ENCODE measurements at places on chromosomes 2 and 18. TPM values are rescaled to one million over a fixed set of nuclear protein-coding genes. Genes with fewer than 3 reads are reported as not detected.

- DNase-seq = no peak
Measured at GRCh38 chr2:186761814-186762213, 68.0 kb downstream of the FAM171B start.

GRCh38 chr2:175844169-175844568 is 157.9 kb downstream of the LNPK start:
- DNase-seq = no peak

The LBX2 gene
- 0.60 TPM for total RNA-seq

The CRYBA2 gene
- total RNA-seq = not detected
